Right renal pelvis (tissue), 4 donors: ENCODE measurements at places on chromosomes 7 and 10. TPM values are rescaled to one million over a fixed set of nuclear protein-coding genes. Genes with fewer than 3 reads are reported as not detected.

The H2BK1 gene
- polyA plus RNA-seq = not detected

The TMEM168 gene
- polyA plus RNA-seq = 48.9 TPM

The ANKRD22 gene
- 0.91 TPM for polyA plus RNA-seq

The OR6B1 gene
- not detected for polyA plus RNA-seq

The MRLN gene
- 0.37 TPM for polyA plus RNA-seq

The TAF6 gene
- polyA plus RNA-seq = 53.9 TPM

The FRA10AC1 gene
- 29.1 TPM for polyA plus RNA-seq

The ZNF736 gene
- polyA plus RNA-seq = 17.8 TPM

The POLR2J gene
- polyA plus RNA-seq = 29.4 TPM

The ANKRD1 gene
- 1.0 TPM for polyA plus RNA-seq

The CALCR gene
- polyA plus RNA-seq = 0.51 TPM

The ACHE gene
- polyA plus RNA-seq = 4.2 TPM

The OPALIN gene
- polyA plus RNA-seq = not detected

The IGFBP1 gene
- polyA plus RNA-seq = 0.56 TPM

The BLNK gene
- 30.3 TPM for polyA plus RNA-seq

The LBX1 gene
- polyA plus RNA-seq = not detected

DNA sequence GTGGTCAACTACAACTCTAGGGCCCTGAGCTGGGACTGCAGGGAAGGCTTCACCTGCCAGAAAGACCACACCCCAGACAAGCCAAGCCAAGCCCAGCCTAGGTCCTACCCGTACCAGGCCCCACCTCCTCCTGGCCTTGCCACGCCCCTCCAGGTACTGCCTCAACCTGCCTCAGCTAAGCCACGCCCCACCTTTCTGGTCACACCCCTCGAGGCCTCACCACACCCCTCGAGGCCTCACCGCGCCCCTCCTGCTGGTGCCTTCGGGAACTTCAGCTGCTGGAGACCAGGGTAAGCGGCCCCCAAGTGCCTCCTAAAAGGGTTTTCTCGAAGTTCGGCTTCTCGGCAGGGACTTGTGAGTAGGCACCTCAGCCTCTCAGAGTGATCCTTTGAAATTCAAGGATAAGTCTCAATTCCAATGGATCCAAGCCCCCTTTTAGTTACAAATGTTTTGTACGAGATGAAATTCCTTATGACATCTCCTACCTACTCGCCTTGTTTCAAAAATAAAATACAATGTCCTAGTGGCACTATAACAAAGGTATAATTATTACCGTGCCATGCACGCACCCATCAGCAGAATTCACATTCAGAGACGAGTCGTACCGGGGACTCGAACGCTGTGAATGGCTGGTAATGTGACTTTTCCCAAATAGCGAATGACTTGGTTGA, 171.2 kb downstream of the ARHGAP21 start:
- no peak for DNase-seq

GRCh38 chr10:4264209-4264865, 479.3 kb upstream of the KLF6 start:
- DNase-seq = no peak

GRCh38 chr7:149753375-149754233, 19.8 kb downstream of the ZNF467 start:
- no peak for DNase-seq

DNA sequence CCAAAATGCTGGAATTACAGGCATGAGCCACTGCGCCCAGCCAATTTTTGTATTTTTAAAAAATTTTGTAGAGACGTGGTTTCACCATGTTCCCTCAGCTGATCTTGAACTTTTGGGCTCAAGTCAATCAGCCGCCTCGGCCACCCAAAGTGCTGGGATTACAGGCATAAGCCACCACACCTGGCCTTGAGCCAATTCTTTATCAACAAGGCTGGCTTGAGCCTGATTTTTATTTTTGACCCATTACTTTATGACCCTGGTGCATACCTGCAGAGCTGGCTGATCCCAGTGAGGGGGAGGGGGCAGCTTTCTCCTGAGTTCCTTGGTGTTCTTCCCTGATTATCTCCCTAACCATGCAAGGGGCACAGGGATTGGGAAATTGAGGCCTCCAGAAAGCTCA, 15.8 kb upstream of the CPA1 start:
- no peak for DNase-seq

DNA sequence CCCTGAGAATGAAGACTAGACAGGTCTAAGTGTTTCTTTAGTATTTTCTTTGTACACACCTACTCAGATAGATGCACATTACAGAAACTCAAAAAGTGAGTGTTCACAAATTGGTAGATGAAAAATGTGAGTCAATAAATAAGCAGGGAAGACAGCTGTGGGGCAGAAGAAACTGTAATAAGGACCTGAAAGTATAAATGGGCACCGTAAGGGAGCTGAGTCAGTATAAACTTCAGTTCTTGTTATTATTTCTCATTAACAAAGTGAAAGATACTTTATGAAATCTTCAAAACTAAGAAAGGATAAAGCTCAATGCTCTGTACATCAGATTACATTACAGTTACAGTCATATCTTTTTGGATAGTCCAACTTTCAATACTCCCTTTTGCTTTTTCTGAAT, 2.5 kb downstream of the MTPN start:
- DNase-seq = no peak

GRCh38 chr10:117163954-117164548, 26.0 kb upstream of the VAX1 start:
- no peak for DNase-seq

- no peak for DNase-seq
Observed at GRCh38 chr10:119299531-119299930, 92.2 kb downstream of the GRK5 start.

- DNase-seq = no peak
Observed at GRCh38 chr10:70590655-70591416, 11.7 kb downstream of the PRF1 start.

- DNase-seq = no peak
Observed at GRCh38 chr7:141301544-141301943, 227.7 kb downstream of the TMEM178B start.

DNA sequence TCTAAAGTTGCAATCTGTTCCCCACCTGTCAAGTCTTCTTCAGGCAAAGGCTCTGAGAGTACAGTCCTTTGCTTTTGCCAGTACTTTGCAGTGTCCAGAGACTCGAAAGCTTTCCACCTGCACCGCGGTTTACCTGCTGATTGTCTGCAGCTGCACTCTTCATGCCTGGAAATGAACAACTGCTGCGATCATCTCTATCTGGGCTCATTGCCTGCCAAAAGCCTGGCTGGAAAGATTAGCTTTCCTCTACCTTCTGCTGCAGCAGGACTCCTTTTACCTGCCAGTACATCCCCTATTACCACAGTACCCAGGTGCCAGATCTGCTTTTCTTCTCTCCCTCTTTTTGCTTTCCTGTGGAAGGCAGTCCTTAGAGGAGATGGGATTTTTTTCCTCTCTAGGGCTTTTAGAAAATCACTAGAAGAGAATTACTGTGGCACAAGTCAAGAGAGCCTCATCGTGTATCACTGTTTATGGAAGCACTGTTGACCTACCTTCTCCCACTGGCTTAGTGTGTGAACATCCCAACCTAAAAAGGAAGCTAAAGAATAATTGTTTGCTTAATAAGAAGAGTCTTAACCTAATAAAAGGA, 2.2 kb downstream of the STRIP2 start:
- no peak for DNase-seq

DNA sequence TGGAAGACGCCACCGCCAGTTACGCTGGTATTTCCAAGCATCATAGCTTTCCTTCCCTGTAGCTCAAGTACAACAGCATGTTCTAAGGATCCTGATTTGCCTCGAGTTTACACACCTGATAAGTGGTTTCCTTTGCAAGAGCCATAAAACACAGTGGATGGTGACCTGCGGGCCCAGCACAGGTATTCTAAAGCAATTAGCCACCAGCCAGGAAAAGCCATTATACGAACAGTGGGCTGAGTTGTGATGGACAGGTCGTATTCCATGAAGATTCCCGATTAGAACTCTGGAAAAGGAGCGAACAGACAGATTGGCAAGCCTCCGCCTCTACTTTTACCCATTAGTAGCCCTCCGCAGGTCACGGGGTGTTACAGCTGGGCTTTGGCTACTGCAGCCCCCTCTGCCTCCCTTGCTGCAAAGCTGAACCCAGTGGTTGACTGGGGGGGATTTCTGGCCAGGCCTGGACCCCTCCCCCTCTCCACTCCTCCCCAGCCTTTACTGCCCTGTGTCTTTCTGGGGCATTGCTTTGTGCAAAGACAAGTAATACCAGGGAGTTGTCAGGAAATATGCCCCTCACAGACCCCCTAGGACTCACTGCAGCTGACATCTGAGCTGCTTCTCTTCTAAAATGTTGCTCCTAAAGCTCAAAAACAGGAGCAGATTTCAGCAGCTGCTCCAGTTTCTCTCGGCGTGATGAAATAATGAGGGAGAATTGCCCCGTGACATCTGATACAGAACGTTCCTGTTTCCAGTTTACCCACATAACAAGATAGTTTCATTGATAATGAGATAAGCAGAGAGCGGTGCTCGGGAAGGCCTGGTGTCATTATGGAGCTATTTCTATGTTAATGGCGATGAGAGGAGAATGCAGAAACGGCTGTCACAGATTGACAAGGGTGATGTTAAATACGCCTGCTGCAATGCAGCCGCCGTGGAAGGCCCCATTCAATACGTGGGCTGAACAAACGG, 214.4 kb downstream of the CCSER2 start:
- no peak for DNase-seq

GRCh38 chr7:76238326-76238725, 36.6 kb downstream of the SRRM3 start:
- no peak for DNase-seq

GRCh38 chr10:45466784-45467183, 92.8 kb downstream of the ALOX5 start:
- no peak for DNase-seq

DNA sequence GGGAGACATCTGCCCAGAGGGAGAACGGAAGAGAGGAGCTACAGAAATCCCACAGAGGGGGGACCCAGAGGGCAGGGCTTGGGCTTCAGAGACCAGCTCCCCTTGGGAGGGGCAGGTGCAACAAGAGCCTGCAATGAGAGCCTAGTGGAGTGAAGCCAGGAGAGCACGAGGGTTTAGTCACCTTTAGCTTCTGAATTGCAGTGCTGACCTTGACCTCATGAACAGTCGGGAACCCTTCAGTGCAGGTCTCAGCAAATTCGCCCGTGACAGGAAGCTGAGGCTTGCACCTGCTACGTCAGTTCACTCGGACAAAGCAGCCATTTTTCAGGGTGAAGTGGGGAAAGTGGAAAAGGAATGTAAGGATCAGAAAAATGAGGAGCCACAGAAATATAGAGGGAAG, 306.8 kb upstream of the CDC14C start:
- DNase-seq = no peak

- no peak for DNase-seq
Observed at GRCh38 chr10:51384971-51385370, 310.7 kb downstream of the PRKG1 start.

DNA sequence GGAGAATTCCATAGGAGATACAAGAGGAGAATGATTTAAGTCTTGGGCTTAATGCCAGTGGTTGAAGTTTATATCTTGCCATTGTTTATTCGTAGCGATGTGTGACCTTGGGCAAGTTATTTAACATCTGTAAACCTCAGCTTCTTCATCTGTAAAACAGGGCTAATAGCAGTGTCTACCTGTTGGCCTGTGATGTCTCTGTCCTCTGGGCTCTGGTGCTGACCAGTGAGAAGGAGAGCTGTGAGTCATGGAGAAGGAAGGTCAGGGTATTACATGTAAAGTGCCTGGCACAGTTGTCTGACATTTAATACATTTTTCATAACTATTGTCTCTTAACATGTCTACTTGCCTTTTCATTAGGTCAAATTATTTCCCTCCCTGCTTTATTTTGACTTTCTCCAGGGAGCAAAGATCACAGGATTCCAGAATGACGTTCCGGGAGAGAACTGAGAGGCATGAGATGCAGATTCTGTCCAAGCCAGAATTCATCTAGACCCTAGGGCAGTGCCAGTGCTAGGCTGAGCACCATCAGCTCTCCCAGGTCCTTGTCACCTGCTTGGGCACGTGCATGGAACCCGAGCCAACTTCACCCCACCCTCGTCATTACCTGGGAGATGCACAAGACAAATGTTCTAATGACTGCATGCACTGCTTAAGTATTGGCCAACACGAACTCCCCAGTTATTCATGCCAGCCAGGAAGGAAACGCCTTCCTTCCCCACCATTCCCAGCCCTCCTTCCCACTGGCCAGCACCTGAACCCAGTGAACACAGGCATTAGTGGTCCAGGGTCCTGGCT, 187.9 kb downstream of the DPY19L1 start:
- DNase-seq = no peak

DNA sequence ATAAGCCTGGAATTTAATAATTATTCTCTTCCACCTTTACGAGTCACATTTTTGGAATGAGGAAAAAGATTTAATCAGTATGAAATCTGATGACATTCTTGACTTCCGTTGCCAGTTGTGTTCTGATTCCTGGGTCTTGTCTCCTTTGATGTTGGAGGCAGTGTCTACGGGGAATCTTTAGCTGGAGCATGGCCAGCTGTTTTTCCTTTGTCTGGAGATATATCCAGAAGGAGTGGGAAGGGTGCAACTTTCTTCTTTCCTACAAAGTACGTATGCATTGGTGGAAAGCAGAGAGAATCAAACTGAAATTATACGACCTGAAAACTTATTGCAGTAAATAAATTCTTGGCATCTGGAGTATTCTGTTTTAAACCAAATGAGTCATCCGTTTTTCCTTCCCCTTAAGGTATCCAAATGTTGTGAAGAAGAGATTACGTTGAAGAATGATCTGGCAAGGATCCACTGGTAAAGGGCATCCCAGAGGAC, 6.9 kb upstream of the GNG11 start:
- DNase-seq = no peak

DNA sequence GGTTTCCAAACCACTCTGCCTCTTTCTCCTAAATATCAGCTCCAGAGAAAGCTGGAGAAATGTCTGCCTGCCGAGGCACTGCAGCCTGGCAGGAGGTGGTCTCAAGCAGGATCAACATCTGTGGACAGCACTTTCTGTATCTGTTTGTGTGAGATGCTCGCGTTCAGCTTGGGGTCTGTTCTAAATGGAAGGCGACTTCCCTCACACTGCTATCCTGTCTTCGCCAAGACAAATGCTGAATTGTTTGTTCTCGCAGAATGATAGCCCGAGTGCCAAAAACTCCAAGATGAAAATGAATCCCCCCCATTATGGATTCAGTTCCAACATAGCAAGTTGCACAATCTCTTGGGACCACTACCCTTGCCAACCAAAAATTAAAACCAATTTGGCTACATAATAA, 72.2 kb upstream of the PALS2 start:
- DNase-seq = no peak

DNA sequence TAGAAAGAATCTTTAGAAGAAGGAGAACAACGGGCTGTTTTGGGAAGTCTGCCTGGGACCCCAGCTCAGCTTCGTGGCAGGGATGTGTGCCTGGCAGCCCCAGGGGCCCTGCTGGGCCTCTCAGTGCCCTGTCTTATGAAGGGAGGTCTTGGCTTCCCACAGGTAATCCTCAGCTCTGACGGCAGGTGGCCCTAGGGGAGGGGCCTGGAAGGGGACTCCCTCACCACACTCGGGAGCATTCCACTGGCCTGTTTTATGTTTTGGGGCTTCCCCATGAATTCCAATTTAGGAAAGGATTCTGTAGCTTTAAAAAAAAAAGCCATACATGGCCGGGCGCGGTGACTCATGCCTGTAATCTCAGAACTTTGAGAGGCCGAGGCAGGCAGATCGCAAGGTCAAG, 3.0 kb upstream of the DMBT1 start:
- no peak for DNase-seq
